KBM-7 (cell line): ENCODE measurements at places on chromosomes 5 and 9.

GRCh38 chr9:131465401-131465800 is 37.3 kb upstream of the POMT1 start:
- DNase-seq, result no peak

GRCh38 chr9:128703616-128704355 is 1.5 kb downstream of the PKN3 start:
- DNase-seq, result peak; percentile 34

DNA sequence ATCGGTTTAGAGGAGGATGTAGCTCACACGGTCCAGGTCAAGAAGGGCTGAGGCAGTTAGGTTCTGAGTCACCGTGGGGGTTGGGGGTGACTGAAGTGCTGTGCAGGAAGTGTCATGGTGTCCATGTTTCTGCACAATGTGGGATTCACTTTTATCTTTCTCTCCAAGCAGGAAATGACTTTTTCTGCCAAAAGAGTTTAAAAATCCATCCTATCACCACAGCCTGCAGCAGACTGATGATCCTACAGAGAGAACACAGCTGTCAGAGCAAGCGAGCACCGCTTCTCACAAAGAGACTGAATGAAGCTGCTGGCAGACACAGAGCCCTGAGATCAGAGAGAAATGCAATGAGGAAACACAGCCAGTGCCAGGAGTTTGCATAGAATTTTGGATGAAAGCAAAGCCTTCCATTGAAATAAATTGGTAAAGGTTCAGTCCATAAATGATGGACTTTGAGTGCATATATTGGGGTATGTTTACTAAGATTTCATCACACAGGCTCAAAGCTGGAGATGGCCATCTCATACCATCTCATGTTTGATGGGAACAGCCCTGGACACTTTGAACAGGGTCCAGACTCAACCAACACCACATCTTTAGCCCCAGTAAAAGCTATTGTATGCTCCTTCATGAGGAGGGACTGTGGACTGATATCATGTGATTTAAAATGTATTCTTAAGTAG is 213.9 kb upstream of the FBXL7 start:
- no peak for DNase-seq

- DNase-seq, result no peak
Observed at GRCh38 chr5:909086-909485, 16.4 kb downstream of the TRIP13 start.

DNA sequence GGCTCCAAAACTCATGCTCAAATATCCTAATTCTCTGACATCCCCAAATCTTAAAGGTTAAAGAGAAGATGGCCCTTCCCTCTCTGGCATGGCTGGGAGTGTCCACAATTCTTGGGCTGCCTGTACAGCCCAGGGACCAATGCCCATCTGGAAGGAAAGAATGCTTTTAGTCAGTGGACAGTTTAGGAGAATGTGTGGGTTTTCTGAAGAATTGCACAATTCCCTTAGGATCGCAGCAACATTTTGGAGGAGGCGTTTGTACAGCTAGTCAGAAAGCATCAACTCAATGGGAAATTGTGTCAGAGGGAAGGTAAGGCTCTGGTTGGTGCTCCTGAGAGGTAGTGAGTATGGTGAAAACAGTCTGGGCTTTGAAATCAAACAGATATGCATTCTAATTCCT is 15.0 kb downstream of the FAM193B start:
- no peak for DNase-seq

- DNase-seq, result no peak
Observed at GRCh38 chr9:131937451-131937850, 142.2 kb downstream of the MED27 start.

DNA sequence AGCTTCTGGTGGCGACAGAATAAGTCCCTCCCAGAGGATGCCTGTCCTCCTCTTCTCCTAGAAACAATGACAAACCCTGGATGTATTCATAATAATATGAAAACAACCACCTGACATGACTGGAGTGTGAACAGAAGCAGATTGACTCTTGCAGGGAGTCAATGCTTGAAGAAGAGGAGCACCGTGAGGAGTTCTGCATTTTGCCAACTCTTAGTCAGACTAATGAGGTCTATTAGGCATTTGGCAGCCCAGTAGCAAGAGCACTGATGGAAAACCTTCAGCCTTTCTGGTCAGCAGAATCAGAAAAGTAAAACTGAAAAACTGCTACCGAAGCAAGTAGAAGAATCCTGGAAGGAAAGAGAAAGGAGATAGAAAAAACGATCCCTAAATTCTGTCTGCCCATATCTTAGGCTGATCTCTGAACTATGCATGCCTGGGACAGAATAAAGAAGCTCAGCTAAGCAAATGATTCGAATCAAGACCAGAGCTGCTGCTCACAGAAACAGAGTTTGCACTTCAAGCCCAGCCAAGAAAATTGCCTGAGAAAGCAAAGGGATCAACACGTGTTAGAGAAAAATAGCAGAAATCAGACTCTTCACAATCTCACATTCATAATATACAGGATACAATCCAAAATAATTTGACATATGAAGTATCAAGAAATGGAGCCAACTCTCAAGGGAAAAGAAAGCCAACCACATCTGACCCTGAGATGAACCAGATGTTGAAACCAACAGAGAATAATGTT is 69.5 kb upstream of the OSMR start:
- DNase-seq, result no peak

- no peak for DNase-seq
Observed at GRCh38 chr9:135790850-135791249, 88.9 kb downstream of the KCNT1 start.

DNA sequence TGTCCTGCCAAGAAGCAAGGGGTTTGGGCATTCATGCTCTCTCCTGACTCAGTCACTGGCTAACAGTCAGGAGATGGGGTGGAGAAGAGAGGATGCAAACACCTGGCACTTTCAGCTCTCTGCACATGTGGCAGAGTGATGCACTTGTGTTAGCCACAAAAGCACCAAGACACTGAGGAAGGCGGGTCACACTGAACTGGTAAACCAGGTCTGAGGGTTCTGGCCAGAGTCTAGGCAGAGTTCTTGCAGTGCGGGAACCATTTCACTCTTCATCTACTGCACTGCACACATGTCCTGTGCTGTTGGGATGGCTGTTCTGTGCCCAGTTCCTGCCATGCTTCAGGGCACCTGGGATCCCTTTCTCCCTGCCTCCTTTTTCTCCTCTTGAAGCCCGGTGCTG is 157.1 kb upstream of the GDNF start:
- DNase-seq, result no peak
